ENCODE measurements at places on chromosomes 6 and 20. TPM values are rescaled to one million over a fixed set of nuclear protein-coding genes. Genes with fewer than 3 reads are reported as not detected.

GRCh38 chr6:87718662-87719433 is 16.8 kb upstream of the AKIRIN2 start:
- no peaks in the 10 kb centered on the region for H3K27me3 ChIP-seq
- H3K4me1 ChIP-seq: no peaks in the 10 kb centered on the region
- DNase-seq: no peak
- H3K36me3 ChIP-seq: no peaks in the 10 kb centered on the region

DNA sequence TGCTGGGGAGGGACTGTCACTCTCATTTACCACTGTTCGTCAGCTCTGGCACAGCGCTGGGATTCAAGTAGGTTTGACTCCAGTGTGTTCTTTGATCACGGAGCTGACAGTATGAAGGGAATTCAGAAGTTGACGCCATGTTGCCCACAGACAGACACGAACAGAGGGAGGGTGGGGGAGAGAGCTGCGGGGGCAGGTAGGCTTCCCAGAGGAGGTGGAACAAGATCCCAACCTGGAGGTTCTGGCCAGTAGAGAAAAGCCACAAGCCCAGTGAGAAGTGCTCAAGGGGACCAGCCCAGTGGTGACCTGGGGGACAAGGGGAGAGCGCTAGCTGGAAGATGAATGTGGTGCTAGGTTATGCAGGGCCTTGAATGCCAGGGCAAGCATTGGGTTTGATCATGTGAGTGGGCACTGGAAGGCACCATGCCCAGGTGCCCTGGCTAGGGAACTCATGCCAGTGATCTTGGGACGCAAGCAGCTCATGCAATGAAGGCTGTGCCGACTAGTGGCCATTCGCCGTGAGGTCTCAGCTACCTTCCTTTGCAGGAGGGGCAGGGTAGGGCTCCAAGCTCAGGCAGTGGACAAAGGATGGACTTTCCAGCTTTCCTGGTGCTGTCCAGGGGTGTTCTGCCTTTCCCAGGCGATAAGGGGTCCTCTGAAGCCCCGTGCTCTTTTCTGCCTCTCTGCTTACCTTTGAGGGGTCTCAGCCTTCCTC is 50.4 kb upstream of the APCDD1L start:
- H3K27me3 ChIP-seq: no peaks in the 10 kb centered on the region
- no peaks in the 10 kb centered on the region for H3K36me3 ChIP-seq
- no peak overlapping the region for H3K27ac ChIP-seq

DNA sequence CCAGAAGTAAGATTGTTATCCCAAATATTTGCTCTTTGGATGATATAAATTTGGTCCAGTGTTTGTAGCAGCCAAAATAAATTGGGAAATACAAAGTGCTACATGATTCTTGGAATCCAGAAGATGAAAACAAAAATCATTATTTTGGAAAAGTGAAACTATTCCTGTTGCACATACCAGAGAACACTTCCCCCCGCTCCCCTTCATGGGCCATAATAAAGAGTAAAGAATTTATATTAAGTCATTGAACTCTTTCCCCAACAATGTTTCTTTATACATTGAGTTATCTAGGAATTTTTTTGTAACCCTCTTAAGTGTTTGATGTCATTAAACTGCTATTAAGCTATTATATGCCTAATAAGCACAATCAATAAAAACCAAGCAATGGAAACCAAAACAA is 490.4 kb upstream of the HS3ST5 start:
- no peak for DNase-seq
- no peak overlapping the region for H3K27ac ChIP-seq
- no peaks in the 10 kb centered on the region for H3K27me3 ChIP-seq
- H3K4me1 ChIP-seq: no peaks in the 10 kb centered on the region
- H3K4me3 ChIP-seq: no peak overlapping the region

DNA sequence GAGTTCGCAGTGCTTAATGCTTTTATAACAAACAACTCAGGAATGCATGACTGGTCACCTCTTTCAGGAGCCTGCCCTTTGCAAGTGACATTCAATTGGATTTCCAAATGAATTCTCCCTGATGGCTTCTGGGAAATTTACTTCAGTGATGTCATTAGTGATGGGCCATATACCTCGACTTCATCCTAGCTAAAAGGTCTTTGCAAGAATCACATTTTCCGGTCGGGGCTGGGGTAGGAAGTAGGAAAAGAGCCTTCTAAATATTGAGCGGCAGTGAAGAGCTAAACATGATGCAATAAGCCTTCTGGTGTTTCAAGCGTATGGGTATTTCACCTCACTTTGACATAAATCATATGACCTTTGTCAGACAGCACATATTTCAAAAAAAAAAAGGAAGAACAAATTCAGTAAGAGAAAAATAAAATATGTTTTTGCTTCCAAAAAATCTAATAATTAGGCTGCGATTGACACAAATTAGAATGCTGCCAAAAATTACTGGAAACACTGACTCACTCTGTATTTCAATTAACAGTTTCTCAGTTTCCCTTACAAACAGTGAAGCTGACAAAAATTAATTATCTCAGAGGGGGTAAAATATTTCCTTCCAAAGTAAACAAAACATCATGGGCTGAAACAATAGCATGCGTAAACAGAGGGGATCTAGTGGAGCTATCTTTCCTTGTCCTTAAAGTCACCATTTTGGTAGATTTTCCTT is 39.8 kb downstream of the ADTRP start:
- no peaks in the 10 kb centered on the region for H3K27me3 ChIP-seq
- no peaks in the 10 kb centered on the region for H3K36me3 ChIP-seq
- H3K4me1 ChIP-seq: no peaks in the 10 kb centered on the region

DNA sequence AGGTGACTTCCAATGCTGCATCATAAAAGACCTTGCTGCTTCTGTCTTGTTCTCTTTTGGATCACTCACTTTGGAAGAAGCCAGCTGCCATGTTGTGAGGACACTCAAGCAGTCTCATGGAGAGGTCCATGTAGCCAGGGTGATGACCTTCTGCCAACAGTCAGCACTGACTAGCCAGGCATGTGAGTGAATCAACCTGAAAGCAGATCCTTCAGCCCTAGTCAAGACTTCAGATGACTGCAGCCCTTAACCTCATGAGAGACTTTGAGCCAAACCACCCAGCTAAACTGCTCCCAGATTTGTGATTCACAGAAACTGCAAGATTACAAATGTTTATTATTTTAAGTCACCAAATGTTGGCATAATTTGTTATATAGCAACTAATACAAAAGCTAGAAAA is 86.0 kb upstream of the IYD start:
- H3K4me1 ChIP-seq: no peaks in the 10 kb centered on the region
- no peak overlapping the region for H3K4me3 ChIP-seq
- H3K27ac ChIP-seq: no peak overlapping the region

DNA sequence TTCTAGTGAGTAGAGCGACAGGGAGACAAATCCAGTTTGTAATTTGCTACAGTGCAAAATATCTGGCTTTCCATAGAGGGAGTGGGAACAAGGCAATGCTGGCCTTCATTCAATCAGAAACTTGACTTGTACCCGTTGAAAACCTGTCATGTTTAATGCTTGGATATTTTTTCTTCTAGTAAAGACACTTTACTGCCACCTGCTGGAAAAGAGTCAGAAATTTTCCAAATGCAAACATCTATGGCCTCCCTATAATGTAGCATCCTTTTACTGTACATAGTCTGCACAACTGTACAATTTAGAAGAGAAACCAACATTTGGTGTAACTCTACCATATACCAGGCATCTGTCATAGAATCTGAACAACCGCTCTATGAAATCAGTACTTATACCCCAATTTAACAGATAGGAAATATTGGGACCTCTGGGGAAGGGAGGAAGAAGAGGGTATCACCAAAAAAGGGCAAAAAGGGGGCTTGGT is 16.7 kb upstream of the TBC1D20 start:
- H3K4me3 ChIP-seq: no peak overlapping the region
- no peak overlapping the region for H3K27ac ChIP-seq
- H3K27me3 ChIP-seq: no peaks in the 10 kb centered on the region
- H3K36me3 ChIP-seq: peaks cover 18% of the 10 kb centered on the region

Gene CST7
- total RNA-seq: 2.7 TPM

Gene SMOC2
- total RNA-seq: 31.7 TPM

Gene RAB32
- total RNA-seq: 7.0 TPM

All from right atrium auricular region (tissue), 2 donors.